ENCODE measurements at places on chromosomes 2 and 18.

- no peak for DNase-seq
Observed at GRCh38 chr2:173184031-173185004, 108.7 kb downstream of the MAP3K20 start.

- DNase-seq, result no peak
Observed at GRCh38 chr18:10536280-10536679, 10.5 kb downstream of the NAPG start.

GRCh38 chr2:99864561-99865553 lies 277.5 kb downstream of the AFF3 start:
- no peak for DNase-seq

GRCh38 chr2:237244976-237245646 lies 159.4 kb downstream of the COPS8 start:
- no peak for DNase-seq

DNA sequence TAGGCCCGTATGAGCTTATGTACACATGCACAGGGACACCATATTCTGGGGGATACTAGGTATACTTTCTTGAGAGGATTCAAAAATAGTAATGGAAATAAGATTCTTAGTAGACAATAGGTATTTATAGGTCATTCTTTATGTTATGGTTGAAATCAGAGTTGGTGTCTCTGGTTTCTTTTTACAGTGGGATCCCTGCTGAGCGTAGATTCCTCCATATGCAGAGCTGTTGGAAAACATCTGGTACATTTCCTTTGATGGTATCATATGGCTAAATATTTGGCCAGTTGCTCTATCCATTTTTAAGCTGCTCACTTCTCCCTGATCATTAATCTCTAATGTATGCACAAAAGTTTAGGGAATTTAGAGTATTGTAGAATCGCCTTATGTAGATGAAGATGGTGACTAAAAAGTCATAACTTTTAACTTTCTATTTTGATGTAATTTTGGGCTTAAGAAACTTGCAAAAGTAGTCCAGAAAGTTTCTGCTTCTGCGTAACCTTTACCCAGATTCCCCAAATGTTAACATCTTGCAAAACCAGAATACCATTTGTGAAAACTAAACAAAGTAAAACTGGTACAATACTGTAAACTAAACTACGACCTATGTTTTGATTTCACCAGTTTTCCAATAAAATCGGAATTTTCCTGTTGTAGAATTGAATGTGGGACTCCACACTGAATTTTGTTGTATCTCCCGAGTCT lies 5.4 kb downstream of the ARHGAP28 start:
- no peak for DNase-seq

DNA sequence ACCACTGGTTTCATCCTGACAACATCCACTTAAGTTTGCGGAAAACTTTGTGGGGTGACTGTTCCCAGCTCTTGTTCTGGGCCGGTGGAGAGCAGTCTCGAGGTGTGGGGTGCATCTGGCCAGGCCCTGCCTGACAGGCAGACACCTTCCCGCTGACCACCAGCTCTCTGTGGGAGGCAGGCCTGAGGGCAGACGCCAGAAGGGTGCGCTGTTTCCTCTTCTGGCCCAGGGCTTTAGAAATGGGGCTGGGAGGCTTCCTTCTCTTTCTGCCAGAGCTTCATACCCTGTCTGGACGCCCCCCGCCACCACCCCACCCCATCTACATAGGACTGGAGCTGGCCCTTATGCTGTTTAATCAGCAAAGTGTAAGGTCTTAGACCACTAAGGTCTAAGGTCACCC lies 263.8 kb downstream of the LOXHD1 start:
- no peak for DNase-seq

GRCh38 chr2:20877960-20878359 lies 55.1 kb upstream of the LDAH start:
- DNase-seq, result no peak

- DNase-seq, result no peak
Observed at GRCh38 chr2:3033315-3033714, 344.3 kb downstream of the EIPR1 start.

GRCh38 chr2:10183146-10183675 lies 60.7 kb downstream of the RRM2 start:
- DNase-seq, result no peak

DNA sequence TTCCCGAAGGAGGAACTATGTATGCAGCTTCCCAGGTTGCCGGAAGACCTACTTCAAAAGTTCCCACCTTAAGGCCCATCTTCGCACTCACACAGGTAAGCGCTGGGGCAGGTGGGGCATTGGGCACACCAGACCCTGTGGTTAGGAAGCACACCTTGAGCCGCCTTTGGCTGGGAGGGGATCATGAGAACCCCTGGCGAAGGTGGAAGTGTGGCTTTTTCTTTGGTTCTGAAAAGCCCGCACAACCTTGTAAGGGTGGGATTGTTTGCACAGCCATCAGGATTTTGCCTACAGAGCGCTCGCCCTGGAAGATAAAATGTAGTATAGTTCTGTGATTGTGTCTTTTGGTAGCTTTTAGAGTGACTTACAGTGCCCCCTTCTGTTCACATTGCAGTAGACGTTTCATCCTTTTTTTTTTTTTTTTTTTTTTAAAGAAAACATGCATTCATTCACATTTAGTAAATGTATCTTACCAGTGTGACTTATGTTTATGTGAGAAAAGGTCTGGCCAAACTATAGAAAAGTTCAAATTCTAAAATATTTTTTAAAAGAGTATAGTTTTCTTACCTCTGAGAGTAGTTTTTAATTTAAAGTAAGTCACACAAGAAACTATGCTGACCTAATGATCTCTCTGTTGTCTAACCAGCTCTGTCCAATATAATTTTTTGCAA lies 5.3 kb downstream of the KLF11 start:
- DNase-seq, result no peak

DNA sequence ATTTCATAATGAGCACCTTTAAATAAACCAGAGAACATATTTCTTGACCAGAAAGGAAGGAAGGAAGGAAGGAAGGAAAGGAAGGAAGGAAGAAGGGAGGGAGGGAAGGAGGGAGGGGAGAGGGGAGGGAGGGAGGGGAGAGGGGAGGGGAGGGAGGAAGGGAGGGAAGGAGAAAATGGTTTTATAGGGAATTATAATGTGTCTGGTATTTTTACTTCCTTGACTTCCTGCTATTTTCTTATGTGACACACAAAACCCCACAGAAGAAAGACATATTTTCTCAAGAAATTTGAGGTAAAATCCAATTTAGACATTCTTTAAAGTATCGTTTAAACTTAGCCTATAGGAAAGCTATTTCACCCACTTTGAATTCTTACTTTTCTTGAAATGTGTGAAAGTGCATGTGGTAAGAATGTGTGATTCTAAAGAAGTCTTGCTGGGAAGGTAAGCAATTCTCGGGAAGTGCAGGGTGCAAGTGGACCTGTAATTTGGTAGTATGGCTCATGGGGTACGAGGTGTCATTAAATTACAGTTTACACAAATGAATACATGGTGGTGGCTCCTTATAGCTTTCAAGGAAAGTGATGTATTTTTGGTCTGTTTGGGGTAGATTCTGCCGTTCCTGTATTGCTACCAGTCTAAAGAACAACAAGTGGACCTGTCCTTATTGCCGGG lies 18.0 kb downstream of the RNF125 start:
- DNase-seq, result no peak

DNA sequence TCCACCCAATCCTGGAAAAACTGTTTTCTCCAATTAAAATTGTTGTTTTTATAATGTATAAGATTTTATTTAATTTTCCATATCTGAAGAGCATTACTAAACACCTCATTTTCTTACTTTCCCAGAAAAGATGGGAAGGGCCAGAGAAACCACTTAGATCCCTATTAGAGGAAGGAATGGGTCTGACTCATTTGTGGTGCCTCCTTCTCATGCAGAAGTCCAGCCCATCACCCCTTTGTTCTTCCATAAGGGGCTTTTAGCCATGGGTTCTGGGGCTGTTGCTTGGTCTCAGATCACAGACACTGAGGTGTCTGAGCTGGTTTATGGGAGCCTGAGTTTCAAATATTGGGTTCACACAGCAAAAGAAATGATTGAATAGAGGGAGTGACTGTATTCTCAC lies 152.2 kb downstream of the ESCO1 start:
- DNase-seq, result no peak

GRCh38 chr2:210527286-210527685 lies 29.1 kb upstream of the CPS1 start:
- DNase-seq, result no peak

DNA sequence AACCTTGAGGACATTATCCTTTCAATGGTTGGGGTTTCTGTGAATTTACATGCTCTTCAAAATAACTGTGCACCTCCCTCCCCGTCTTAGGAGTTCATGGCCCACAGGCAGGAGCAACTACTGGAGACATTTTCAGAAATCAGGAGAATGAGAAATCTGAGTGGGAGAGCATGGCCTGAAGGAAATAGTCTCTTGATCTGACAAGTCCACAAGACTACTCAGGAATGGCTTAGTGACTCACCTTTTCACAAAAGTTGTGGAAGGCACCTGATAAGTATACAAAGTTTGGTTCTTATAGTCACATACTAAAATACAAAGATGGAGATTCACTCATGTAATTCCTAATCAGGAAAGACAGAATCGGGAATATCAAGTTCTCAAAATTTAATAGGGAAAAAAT lies 83.6 kb upstream of the NCKAP5 start:
- no peak for DNase-seq

Data from cortex of kidney (tissue), 1 donor.